NCI-H460 (cell line): ENCODE measurements at places on chromosomes 4 and X.

- no peak for DNase-seq
Observed at GRCh38 chrX:153889123-153889522, 3.1 kb upstream of the L1CAM start.

GRCh38 chr4:159398236-159398638 is 295.4 kb downstream of the RAPGEF2 start:
- no peak for DNase-seq

DNA sequence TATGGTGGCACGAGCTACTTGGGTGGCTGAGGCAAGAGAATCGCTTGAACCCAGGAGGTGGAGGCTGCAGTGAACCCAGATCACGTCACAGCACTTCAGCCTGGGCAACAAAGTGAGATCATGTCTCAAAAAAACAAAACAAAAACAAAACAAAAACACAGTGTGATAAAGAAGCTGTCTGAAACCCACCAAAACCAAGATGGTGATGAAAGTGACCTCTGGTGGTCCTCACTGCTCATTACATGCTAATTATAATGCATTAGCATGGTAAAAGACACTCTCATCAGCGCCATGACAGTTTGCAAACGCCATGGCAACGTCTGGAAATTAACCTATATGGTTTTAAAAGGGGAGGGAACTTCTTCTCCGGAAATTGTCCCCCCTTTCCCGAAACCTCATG is 29.4 kb upstream of the OPHN1 start:
- peak; percentile 17 for DNase-seq

- no peak for DNase-seq
Observed at GRCh38 chr4:95693594-95693993, 144.8 kb upstream of the UNC5C start.

DNA sequence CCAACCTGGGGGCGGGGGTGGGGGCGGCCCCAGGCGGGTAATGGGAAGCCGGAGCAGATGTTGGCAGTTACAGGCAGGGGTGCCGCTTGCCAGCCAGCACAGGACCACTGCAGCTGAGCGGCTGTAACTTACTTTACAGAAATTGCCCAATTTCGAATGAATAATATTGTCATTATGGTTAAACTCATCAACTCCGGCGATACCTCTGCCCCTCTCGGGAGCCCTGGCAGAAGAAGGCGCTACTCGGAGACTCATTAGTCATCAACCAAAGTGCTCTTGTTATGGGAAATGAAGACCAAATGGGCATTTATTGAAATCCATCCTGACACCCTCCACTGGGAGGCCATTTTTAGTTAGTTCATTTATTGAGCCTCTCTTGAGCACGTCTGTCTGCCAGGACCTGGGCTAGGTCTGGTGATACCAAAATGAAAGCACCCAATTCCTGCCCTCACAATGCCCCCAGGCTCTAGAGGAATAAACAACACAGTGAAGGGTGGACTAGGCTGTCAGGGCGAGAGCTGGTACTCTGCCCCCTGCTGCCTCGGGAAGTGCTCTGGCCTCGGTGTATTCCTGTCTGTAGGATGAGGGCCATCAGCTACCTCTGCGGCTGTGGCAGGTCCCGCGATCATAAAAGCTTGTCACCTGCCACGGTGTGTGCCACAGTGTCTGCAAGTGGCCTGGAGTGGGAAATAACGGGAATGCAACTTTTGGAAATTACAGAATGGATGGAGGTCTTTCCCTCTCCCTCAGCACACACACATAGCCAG is 159.1 kb upstream of the PSAPL1 start:
- DNase-seq: no peak

GRCh38 chr4:47525154-47525819 is 40.2 kb downstream of the ATP10D start:
- peak; percentile 72 for DNase-seq

DNA sequence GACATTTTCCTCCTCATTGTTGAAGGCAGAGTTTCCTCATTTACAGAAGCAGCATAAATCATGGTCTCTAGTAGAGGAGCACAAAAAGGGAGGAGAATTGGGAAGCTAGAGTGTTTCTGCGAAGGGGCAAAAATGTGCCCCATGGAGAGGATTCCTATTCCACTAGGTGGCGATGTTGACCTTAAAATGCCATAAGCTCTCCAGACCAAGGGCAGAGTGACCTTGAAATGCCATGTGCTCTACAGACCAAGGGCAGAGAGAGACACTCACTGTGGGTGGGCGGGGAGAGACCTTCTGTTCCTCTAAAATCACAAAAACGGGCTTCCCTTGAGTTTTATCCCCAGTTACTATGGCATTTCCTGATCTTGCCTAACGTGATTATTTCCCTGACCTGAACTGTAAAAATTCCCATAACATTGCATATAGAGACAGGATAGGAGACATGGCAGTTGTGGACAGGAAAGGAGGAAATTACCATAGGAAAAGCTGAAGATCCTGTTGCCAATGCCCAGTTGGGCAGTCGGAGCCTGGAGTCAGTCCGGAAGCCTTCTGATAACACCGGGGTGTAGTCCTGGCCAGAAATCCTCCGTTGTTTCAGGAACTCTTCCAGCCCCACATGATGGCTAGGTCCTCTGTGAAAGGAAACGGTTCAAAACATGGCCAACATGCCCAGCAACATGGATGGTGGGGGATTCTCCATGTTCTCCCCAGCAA is 567.7 kb downstream of the MAGEB5 start:
- peak; percentile 15 for DNase-seq

GRCh38 chr4:26619784-26620183 is 35.9 kb downstream of the TBC1D19 start:
- no peak for DNase-seq

- peak; percentile 60 for DNase-seq
Observed at GRCh38 chrX:56764153-56764974, 35.3 kb downstream of the NBDY start.

DNA sequence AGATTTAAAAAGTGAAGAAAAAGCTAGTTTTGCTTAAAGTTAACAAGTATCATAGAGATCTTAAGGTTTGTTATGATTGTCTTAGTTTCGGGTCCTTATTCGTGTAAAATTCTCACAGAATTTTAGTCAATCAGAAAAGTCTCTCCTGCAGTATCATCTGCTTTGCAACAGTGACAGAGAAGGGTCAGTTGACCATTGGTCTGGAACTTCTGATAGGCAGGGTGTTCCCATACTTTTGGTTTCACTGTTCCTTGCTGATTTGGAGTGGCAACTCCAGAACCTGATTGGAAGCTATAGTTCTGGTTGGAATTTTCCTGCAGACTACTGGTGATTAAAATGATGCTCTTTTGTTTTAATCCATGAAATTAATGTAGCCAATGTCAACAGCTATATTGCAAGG is 1.8 kb downstream of the IL15 start:
- no peak for DNase-seq

- DNase-seq: no peak
Observed at GRCh38 chr4:26763063-26763462, 97.6 kb upstream of the STIM2 start.

DNA sequence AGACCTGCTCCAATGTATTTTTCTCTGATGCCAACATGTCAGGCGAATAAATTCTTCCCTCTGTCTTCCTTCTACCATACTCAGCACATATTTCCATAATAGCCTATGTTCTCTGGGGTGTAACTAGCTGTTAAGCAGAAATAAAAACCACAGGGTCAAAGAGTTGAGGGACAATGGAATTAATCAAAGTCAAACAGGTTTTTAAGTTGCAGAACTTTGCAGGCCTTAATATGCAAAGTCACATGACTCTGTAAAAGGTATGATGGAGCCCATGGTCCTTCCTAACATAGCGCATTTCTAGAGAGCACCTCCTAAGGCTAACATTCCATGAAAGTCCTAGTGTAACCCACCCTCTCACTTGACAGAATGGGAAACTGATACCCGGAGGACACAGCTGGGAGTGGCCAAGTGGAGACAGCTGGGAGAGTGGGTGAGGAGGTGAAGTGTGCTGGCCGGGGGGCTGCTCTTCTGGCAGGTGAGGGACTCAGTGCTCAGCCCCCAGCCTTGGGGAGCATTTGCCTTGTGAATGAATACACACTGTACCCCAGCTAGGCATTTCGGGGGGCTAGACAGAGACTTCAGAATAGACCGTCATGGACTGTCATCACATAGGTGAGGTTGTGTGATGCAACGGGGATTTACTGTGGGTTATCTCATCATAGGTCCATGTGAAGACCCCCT is 8.4 kb upstream of the SORCS2 start:
- DNase-seq: no peak

GRCh38 chr4:83828601-83829000 is 292.7 kb downstream of the GPAT3 start:
- DNase-seq: no peak

DNA sequence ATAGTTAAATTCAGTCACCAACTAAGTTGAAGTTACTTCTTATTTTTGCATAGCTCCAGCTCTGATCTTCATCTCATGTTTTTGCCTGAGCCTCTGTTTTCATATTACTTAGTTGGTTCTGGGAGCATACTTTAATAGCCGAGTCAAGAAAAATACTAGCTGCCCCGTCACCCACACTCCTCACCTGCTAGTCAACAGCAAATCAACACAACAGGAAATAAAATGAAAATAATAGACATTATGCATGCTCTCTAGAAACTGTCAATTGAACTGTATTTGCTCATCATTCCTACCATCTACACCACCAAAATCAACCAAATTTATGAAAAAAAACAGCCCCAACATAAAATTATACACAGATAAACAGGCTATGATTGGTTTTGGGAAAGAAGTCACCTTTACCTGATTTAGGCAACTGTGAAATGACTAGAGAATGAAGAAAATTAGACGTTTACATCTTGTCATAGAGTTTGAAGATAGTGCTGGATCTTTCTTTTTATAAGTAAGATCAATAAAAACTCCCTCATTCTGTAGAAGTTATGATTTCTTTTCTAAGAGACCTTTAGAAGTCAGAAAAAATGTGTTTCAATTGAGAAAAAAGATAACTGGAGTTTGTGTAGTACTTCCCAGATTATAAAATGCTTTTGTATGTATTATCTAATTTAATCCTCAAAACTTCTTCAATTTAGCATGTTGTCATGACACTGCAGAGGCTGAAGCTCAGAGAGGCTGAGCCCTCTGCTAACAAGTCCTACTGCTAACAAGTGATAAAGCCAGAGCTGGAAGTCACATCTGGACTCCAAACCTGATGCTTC is 7.0 kb downstream of the ALB start:
- DNase-seq: no peak

- no peak for DNase-seq
Observed at GRCh38 chrX:48933757-48934156, 14.9 kb upstream of the PIM2 start.

DNA sequence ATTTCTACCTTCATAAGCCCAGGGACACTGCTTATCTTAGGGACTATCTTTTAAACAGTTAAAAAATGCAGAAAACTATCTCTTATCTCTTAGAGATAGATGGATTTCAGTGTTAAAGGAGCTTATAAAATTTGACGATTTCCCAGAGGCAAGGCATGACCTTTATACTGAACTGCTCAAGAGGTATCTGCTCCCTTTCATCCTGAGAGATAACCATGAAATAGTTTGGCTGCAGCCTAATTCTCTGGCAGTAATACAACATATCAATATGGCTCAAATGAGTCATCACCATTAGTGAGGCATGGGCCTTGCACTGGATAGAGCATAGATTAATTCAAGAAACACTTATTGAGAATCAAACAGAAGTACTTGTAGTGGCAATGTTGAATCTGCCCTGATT is 348.2 kb upstream of the GRIA3 start:
- no peak for DNase-seq

DNA sequence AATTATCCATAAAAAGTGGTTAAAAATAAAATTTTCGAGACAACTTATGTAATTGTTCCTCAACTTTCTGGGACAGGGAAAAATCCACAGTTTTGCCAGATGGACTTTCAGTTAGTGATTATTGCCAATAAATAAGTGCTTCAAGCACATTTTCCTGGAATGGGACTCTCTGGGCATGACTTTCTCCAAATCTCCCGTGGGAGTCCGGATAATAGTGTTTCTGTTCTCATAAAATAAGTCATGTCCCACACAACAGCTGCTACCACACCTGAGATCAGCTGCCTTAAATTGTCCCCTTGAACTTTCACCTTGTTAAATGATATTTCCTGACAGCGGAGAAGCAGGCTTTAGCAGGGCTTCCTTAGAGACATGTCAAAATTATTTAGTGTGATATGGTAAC is 133.4 kb upstream of the NAP1L5 start:
- DNase-seq: no peak

- no peak for DNase-seq
Observed at GRCh38 chr4:109183931-109184490, 118.4 kb downstream of the COL25A1 start.

- no peak for DNase-seq
Observed at GRCh38 chr4:18733961-18734360, 712.4 kb upstream of the LCORL start.

DNA sequence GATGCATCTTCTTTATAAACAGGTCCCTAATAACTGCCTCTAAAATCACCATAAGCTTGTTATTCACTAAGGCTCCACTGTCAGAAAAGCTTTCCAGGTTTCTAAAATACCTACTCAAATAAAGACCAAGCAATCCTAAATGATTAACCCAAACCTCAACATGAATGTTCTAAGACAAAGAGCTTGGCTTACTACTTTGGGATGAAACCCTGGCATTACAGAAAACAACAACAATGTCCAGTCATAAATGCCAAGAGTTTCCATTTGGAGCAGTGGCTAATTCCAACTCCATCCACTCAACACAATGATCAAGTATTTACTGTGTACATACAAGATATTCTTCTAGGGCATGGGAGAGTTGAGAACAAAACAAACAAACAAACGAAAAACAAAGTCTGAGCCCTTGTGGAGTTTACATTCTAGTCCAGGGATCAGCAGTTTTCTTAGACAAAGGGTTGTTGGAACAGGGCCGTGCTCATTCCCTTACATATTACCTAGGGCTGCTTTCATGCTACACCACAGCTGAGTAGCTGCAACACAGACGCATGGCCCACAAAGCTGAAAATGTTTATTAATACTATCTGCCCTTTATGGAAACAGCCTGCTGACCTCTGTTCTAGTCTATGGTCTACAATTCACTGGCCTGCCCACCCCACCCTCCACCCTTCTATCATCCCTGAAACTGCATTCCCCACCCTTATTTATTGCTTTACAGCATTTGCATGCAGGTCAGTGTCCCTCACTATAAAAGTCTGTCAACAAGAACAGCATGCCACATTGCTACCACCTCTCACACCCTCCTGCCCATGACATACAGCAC is 23.7 kb downstream of the ABCG2 start:
- DNase-seq: no peak

- no peak for DNase-seq
Observed at GRCh38 chr4:122218762-122219161, 66.6 kb downstream of the BLTP1 start.

DNA sequence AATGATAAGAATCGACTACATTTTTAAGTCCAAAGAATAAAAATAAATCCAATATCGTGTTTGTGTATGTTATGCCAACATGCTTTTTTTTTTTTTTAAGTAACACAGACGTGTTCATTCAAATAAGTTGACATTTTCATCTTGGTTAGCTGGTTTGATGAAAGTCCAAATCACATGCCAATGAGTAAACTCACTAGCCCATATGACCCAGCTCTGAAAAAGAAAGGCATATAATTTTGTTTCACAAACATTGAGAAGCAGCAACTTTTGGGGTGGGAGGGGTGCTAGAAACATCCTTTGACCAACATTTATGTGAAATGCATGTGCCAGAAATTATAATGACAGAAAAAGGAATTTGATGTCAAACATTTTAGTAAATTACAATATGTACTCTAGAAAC is 61.6 kb upstream of the SPP1 start:
- DNase-seq: no peak
